ENCODE measurements at places on chromosomes 5 and 9.
A peak's percentile ranks its signal among the peaks of the same experiment; 100 is the strongest.

- no peaks in the 10 kb centered on the region for H3K36me3 ChIP-seq
- H3K4me1 ChIP-seq: no peaks in the 10 kb centered on the region
- no peak overlapping the region for H3K4me3 ChIP-seq
- no peaks in the 10 kb centered on the region for H3K27me3 ChIP-seq
Measured at GRCh38 chr9:122334916-122335315, 35.9 kb upstream of the PTGS1 start.

DNA sequence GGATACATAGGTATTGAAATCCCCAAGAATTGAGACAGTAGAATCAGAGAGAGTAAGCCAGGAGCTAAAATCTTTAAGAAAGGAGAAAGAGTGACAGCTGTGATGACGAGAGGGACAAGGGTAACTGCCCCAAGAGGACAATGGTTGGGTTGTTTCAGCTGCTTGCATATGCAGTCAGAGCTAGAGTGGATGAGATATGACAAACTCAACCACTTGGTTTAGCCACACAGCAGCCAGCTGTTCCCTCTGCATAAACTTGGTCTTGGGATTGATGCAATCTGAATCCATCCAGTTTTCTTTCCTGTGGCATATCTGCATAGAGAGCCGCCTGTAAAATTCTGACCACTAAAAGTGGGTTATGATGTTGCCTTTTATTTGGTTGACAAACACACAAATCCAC lies 100.7 kb downstream of the ZNF622 start:
- no peaks in the 10 kb centered on the region for H3K36me3 ChIP-seq
- no peak overlapping the region for H3K27ac ChIP-seq
- no peak overlapping the region for H3K4me3 ChIP-seq

DNA sequence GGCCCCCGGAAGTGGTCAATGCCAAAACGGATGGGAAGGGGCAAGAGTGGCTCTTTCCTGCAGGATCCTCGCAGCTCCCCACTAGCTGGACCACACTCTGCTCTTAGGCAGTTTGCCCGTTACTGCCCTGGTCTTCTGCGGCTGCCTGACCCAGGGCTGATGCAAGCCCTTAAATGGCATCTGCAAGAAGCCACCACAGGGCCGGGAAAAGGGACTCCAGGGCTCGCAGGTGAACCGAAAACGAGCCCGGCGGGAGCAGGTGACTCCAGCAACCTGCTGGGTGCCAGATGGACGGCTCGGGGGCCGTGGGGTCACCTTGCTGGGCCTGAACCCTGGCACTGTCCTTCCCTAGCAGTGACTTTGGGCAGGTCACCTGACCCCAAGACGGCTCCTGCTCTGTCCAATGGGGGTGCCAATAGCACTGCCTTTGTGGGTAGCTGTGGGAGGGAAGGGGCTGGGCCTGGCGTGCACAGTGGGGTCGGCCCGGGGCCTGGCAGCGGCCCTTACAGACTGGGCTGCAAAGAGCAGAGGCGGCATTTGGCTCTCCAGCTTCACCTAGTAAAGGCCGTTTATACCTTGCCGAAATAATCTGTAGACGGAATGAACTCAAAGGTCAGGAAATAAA lies 1.3 kb downstream of the TMEM250 start:
- peaks cover 36% of the 10 kb centered on the region for H3K36me3 ChIP-seq
- no peaks in the 10 kb centered on the region for H3K27me3 ChIP-seq
- H3K4me1 ChIP-seq: peaks cover 22% of the 10 kb centered on the region

DNA sequence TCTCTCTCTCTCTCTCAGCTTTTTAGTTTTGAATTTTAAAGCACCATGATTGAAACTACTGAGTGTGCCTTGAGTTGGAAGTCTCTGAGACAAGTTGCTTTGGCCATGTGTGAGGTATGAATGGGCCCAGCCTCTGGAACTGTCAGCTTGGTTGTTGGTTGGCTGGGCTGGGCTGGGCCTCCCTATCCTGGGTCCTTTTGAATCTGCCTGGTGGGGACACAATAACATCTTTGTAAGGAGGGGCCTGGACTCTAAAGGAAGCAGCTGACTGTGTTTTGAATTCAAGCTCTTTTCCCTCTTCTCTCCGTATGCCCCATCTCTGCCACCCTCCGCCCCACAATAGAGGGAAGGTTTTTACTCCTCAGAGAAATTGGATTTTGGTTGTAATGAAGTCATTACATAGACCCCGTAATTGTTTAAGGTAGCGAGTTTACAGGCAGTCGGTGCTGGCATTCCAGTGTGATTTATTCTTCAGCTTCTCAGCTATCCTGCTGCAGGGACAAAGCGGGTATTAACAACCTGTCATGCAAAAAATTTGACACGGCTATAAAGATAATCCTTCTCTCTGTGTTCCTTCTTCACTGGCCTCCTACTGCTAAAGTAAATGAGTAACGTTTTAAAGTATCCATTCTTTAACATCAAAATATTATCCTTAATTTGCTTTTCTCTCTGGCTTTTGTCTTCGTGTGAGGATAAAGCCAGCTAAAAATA lies 105.4 kb downstream of the DAPK1 start:
- H3K27me3 ChIP-seq: no peaks in the 10 kb centered on the region
- DNase-seq: no peak
- H3K27ac ChIP-seq: peak overlapping the region; percentile 78
- no peak overlapping the region for H3K4me3 ChIP-seq
- H3K36me3 ChIP-seq: peaks cover 5% of the 10 kb centered on the region
- H3K4me1 ChIP-seq: no peaks in the 10 kb centered on the region

DNA sequence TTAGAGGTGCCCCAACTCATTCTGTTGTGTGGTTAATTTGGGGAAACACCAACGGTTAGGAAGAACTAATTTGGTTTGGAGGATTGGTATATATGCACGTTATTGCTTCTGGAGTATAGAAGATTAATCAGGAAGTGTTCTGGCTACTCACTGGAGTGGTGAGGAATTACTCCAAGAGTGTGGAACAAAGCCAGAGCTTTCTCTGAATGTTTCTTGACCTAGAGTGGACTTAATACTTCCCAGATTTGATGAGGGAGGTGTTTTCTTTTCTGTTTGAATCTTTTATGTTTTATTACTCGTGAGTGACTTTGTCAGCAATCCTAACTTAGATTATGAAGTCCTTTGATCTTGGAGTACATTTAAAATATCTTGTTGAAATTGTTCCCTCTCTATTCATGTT lies 163.7 kb downstream of the MAN2A1 start:
- H3K36me3 ChIP-seq: peaks cover 22% of the 10 kb centered on the region
- H3K4me3 ChIP-seq: no peak overlapping the region
- peaks cover 4% of the 10 kb centered on the region for H3K4me1 ChIP-seq
- H3K27me3 ChIP-seq: no peaks in the 10 kb centered on the region
- no peak for DNase-seq
- no peak overlapping the region for H3K27ac ChIP-seq

- no peak overlapping the region for H3K27ac ChIP-seq
- no peak overlapping the region for H3K4me3 ChIP-seq
- H3K36me3 ChIP-seq: no peaks in the 10 kb centered on the region
- no peaks in the 10 kb centered on the region for H3K27me3 ChIP-seq
- DNase-seq: no peak
Measured at GRCh38 chr5:9861666-9862256, 231.6 kb upstream of the TAS2R1 start.
